Hematopoietic multipotent progenitor cell treated with erythropoietin and hydrocortisone succinate and interleukin-3 and kit ligand, for 17 days (in vitro differentiated cells): ENCODE measurements at places on chromosomes 11 and 22.

- DNase-seq, result no peak
These were observed 88.5 kb downstream of the GRAMD1B start for GRCh38 chr11:123518496-123519054.

DNA sequence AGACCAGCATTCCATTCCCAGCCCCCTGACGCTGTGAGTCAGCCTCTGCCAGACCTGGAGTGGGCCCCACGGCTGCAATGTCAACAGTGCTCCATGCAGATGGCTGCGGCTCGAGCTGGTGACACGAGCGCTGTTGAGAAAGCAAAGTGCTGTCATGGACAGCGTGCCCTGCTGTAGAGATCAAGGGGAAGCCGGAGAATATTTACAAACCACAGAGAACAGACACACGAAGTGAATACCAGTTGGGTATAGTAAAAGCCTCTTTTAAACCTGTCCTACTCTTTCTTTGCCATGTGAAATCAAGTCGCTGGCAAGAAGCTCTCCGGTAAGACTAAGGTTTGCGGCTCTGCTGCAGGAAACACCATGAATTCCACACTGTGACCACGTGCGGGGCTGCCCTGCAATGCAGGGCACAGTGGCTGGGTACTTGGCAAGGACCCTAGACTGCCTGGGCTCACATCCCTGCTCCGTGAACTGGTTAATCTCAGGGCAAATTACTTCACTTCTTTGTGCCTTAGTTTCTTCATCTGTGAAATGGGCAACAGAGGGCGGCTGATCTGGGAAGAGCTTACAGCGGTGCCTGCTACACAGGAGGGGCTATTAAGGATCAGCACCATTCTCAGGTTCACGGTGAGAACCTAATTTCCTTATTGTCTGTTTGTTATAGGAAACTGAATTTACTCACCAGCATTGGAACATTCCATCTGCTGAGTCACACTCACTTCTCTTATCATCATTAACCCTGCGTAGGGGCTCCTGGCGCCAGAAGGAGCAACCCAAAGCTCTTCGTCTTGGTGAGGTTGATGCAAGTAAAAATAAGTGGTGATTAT is 27.8 kb upstream of the ELFN2 start:
- peak; percentile 12 for DNase-seq

DNA sequence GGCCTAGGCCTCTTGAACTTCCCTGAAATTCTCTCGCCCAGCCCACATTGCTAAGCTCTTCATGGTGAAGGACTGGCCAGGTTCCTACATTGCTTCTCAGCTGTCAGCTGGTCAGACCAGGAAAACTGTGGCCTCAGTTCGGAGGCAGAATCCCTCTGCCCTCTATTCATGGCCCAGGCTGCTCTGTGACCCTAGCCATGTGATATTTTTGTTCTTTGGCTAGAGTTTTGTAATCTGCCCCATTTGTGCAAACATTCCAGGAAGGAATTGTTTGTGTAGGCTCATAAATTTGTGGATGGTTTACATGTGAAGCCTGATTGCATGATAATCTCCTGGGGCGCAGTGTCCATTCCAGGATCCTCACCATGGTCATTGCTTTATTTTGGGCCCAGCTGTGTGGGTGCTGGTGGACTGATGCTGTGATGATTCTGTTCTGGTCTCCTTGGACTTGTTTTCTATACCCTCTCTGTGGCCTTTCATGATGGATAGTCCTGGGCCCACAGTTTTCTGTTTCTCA is 149.1 kb upstream of the E2F8 start:
- DNase-seq, result no peak

GRCh38 chr22:23722160-23722559 is 28.8 kb downstream of the ZNF70 start:
- DNase-seq, result no peak

DNA sequence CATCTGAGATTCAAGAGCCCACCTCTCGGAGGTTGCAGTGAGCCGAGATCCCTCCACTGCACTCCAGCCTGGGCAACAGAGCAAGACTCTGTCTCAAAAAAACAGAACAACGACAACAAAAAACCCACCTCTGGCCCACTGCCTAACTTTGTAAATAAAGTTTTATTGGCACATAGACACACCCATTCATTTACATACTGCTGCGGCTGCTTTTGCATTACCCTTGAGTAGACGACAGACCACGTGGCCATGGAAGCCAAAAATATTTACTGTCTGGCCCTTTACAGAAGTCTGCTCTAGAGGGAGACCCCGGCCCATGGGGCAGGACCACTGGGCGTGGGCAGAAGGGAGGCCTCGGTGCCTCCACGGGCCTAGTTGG is 47.0 kb downstream of the GRAMD4 start:
- no peak for DNase-seq

GRCh38 chr11:44802347-44802746 is 75.6 kb downstream of the TSPAN18 start:
- no peak for DNase-seq

- DNase-seq, result no peak
These were observed 451.3 kb downstream of the OPCML start for GRCh38 chr11:133081020-133081419.

- DNase-seq, result no peak
These were observed 16.9 kb upstream of the ANKK1 start for GRCh38 chr11:113370634-113371033.

- no peak for DNase-seq
These were observed 791.5 kb downstream of the METTL15 start for GRCh38 chr11:28899706-28900105.

DNA sequence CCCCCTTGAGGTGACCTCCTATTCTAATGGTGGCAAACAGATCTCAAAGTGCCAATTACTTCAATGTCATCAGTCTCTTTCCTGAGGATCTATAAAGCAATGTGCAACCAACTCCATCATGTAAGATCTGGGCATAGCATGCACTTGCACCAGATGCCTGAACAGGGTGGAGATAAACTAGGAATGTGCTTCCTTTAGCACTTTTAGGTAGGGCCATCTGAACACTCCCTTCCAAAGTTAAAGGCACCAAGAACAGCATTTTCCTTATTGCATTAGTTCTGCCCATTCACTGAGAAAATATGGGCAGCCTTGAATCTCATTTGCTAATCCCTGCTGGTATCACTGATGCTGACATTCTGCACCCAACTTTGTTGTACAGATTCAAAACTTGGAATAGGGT is 112.0 kb downstream of the SGSM3 start:
- DNase-seq, result no peak

DNA sequence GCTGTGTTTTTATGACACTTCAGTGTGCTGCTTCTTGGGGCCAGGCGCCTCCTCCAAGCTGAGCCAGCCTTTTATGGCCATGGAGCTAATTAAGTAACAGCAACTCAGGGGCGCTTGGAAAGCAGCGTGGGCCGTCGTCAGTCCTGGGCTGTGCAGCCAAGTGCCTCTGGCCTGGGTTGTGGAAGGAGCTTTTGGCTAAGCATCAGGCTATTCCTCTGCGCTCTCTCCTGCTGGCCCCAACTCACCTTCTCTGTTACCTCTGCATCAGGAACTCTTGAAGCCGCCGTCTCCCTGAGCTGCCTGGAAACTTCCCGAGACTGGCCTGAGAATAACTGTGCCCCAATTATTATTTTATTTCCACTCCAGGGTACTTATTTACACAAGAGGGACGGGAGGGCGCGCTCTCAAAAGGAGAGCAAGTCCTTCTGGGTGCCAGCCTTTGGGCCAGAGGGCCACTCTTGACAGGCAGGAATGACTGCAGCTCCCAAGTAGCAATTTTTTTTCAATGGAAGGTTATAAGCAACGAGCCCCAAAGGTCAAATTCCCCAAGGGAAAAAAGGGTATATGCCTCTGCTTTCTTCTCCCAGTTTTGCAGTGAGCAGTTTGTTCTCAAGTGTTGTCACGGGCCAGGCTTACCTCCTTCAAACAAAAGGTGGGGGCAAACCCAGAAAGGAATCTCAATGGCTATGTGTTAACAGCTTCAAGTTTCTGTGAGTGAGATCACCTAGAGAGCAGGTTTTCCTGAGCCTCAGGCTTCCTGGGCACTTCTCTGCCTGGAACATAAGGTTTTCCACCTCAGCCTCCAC is 38.5 kb upstream of the NAV2 start:
- DNase-seq, result no peak

- DNase-seq, result no peak
These were observed 5.9 kb upstream of the RAB6A start for GRCh38 chr11:73766763-73767162.

GRCh38 chr11:64438986-64439771 is 80.2 kb downstream of the RPS6KA4 start:
- no peak for DNase-seq

DNA sequence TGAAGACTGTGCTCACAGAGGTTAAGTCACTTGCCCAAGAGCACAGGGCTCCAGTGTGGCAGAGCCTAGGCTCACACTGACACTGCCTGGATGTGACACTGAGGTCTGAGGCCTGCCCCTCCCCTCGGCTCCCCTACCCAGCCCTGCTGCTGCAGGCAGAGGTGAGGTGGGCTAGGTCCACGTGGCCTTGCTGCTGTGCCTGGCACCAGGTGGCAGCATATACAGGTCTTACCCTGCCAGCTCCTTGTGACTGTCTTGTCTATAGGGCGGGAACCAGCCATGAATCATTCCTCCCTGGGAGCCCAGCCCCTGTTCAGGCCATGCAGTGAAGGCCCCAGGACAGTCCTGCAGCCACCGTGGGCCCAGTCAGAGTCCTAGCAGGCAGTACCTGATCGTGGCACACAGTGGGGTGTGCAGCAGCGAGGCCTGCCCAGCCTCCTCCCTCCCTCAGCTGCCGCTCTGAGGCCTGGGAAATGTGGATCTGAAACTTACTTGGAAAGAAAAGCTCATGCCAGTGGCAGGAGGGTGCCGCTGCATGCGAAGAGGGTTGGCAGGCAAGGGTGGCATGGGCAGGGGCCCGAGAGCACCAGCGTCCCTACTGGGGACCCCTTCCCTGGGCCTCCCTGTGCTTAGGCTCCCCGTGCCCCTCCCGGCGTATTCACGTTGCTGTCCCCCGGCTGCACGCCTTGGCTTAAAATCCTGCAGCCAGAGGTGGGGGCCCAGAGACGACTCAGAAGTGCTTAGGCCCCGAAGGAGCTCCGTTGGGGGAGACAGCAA is 1.2 kb upstream of the CERK start:
- no peak for DNase-seq

- DNase-seq, result no peak
These were observed 100.0 kb downstream of the TMEM135 start for GRCh38 chr11:87137711-87138110.

DNA sequence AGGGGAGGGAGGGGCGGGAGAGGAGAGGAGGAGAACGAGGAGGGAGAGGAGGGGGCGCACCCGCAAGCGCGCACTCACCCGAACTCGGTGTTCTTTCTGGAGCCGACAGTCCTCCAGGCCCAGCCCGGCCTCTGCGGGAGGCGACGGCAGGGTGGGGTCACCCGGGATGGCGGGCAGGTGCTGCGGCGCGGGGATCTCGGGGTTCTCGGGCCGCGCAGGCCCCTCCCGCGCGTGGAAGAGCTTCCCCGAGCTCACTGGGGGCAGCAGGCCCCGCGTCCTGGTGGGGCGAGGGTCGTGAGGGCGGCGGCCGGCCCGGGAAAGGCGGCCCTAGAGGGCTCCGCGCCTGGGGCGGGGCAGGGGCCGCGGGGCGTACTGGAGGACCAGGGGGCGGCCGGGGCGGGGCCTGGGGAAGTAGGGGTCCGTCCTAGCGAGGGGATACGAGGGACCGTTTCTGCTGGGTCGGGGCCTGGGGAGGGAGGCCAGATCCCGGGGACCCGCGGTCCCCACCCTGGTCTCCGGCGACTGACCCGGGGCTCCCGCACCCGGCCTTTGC is 5.2 kb downstream of the LMNTD2 start:
- no peak for DNase-seq

DNA sequence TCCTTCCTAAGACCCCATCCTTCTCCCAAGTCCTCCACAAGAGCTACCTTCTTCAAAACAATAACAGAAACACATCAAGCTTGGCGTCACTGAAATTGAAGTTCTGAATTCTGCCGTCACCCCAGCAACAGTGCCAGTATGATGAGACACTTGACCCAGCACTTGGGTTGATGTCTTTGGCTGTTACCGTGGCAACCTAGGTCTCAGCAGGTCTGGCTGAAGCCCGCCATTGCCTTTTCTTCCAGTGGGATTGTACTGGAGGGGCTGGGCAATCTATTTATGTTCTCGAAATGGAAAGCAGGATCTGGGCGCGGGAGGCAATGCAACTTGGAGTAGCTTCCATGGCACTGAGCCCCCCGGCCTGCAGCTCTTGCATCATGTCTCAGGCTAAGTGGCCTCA is 23.8 kb downstream of the NPTXR start:
- DNase-seq, result no peak

GRCh38 chr11:1924646-1925372 is 5.3 kb downstream of the TNNT3 start:
- no peak for DNase-seq

GRCh38 chr11:765025-765801 is 12.1 kb downstream of the GATD1 start:
- DNase-seq, result peak; percentile 77

DNA sequence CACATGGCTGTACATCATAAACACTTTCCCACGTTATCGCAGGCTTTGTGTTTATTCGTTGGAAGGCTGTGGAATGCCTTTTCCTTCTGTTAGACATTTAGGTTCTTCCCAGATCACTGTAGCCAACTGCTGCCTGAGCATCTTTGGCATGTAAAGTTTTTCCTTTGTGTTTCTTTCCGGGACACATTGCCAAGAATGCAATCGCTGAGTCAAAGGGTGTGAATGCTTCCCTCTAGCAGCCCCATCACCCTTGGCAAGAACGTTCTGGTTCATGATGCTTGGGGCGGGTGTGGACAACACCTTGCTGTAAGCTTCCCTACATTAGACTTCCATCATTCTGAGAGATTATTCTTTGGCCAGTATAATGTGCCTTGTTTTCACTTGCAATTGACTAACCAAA is 136.2 kb downstream of the OSBP2 start:
- no peak for DNase-seq

DNA sequence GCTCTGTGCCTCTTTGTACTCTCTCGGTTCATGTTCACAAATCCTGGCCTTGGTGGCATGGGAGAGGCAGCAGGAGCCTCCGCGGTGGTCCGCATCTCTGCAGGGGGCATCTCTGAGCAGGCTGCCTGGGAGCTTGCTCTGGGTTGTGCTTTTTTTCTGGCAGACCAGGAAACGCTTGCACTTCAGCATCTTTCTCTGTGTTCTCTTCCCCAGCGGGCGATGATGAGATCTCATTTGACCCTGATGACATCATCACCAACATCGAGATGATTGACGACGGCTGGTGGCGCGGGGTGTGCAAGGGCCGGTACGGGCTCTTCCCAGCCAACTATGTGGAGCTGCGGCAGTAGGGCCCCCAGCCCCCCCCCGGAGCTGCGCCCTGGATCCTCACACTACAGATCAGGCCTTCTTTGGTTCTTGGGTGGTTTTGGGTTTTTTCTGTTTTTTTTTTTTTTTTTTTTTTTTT is 36.5 kb downstream of the CTTN start:
- no peak for DNase-seq

- no peak for DNase-seq
These were observed 23.3 kb upstream of the PLEKHB1 start for GRCh38 chr11:73622926-73623593.

GRCh38 chr11:121327553-121327952 is 35.0 kb downstream of the SC5D start:
- no peak for DNase-seq

DNA sequence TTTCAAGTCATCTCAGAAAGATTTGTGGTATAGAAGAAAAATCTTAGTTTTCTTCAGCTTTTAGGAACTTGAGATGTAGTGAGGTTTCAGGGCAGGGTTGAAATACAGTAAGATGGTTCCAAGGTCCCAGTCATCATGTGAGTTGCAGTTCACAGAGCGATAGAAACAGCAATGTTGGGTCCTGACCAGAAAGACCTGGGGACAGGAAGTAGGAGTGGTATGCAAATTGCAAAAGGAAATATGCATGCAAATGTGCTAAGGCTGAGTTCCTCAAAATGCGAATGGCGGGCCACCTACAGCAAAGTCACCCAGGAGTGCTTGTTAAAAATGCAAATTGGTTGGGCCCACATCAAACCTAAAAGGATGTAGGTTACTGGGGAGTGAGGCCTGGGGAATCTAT is 1032.7 kb upstream of the TENM4 start:
- no peak for DNase-seq
